Activated naive CD8-positive, alpha-beta T cell treated with anti-CD3 and anti-CD28 coated beads, Interleukin-2, amount 10 ng/mL, durations not matched to agents 7 days and 5 days (primary cell): ENCODE measurements at places on chromosomes 11 and 22. TPM values are rescaled to one million over a fixed set of nuclear protein-coding genes. Genes with fewer than 3 reads are reported as not detected.

Gene CARD18
- not detected for total RNA-seq

Gene ANO3
- not detected for total RNA-seq

DNA sequence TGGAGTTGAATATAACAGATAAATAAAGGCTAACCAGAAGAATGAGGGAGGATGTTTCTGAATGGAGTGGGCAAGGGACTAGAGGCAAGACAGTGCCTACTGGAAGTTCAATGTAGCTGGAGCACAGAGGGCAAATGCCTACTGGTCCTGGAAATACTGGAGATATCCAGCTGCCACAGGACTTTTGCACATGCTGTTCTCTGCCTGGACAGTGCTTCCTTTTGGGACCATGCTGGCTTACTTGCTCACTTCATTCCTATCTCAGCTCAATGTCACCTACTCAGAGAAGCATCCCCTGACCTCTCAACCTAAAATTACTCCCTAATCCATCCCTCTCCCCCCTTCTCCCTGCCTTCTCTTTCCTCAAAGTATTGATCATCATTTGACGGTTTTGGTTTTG lies 20.2 kb downstream of the RASD2 start:
- no peak for DNase-seq
- H3K27ac ChIP-seq: no peak overlapping the region
- H3K4me3 ChIP-seq: no peak overlapping the region
- H3K36me3 ChIP-seq: no peaks in the 10 kb centered on the region

GRCh38 chr22:48222742-48223487 lies 1460.5 kb downstream of the TBC1D22A start:
- H3K27ac ChIP-seq: no peak overlapping the region
- no peak overlapping the region for H3K4me3 ChIP-seq
- no peaks in the 10 kb centered on the region for H3K36me3 ChIP-seq
- no peak for DNase-seq

DNA sequence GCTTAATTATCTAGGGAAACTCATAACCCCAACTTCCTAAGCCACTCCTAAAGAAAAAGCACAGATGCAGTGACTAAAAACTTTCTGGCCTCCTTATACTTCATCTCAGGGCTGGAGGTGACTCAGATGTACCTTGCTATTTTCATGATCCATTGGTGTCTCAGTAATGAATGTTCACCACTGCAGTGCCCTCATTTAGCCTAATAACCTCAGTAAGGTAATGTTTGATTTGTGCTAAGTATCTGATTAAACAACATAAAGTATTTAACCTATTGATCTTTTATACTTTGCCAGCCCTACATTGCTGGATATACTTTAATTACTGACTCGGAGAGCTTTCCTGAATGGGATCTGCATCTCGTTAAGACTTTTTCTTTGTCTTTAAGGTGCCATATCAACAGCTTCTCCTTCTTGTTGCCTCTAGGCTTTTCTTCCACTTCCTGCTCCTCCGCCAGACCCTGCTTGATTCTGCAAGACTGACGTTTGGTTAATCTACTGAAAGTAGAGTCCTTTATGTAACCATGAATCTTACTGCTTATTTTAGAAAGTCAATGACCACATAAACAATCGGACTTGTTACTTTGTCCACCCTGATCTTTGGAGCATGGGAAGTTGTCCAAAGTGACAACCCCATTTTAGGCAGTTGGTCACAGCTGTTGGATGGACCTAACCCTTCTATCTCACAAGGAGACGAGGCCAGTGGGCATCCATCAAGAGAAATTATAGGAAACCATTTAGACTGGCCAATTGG lies 303.0 kb downstream of the ST3GAL4 start:
- H3K27me3 ChIP-seq: peaks cover 8% of the 10 kb centered on the region
- no peaks in the 10 kb centered on the region for H3K4me1 ChIP-seq
- no peak overlapping the region for H3K4me3 ChIP-seq
- H3K27ac ChIP-seq: no peak overlapping the region
